Thyroid gland (tissue), 4 donors: ENCODE measurements at places on chromosomes 16 and 17. TPM values are rescaled to one million over a fixed set of nuclear protein-coding genes. Genes with fewer than 3 reads are reported as not detected.

SNF8 gene
- total RNA-seq, result 96.2 TPM

MARF1 gene
- 53.6 TPM for total RNA-seq

NPIPA3 gene
- total RNA-seq, result 1.2 TPM

DNA sequence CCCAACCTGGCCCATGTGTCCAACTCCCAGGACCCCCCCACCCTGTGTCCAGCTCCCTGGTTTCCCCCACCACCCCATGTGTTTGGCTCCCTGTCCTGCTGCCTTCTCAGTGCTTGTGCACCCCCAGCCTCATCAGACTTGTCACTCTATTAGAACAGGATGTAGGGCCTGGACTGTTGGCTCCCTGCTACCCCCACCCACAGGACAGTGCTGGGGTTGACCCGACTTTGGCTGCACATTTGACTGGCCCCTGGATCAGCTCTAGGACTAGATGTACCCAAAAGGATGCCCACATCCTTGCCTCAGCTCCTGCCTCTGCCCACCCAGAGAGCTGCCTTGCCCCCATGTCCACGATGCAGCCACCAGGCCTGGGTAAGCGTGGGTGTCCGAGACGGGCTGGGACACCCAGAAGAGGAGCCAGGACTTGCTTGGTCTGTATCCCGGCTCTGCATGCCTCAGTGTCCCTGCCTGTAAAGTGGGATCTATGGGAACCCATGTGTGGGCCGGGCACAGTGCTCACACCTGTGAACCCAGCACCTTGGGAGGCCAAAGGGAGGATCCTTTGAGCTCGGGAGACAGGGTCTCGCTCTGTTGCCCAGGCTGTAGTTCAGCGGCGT, 1.5 kb upstream of the CCDC57 start:
- no peak for DNase-seq

GRCh38 chr16:86714166-86714565, 135.8 kb downstream of the FOXL1 start:
- no peak for DNase-seq

DNA sequence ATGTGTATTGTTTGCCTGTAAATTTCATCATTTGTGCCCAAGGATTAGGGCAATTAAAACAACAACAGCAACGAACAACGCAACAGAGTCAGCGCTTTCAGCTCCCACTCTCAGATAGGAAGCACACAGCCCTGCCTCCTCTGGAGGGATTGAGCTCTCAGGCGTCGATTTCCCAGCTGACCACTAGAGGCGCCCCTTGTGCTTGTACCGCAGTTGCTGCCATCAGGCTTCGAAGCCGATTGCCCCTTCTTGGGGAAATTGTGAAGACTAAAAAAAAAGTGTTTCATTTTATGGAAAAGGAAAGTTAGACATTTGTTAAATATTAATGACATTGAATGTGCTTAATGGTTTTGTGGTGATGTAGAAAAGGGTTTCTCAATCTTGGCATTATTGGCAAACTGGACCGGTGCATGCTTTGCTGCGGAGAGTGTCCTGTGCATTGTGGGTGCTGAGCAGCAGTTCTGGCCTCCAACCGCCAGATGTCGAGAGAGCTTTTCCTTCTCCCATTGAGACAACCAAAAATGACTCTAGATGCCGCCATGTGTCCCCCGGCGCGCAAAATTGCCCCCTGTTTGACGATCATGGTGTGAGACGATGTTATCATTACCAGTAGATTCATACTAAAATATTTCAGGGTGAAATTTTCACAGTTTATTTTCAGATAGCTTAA, 650.4 kb upstream of the RBFOX1 start:
- DNase-seq, result peak; percentile 51

GRCh38 chr16:55588799-55589198, 22.3 kb downstream of the CAPNS2 start:
- no peak for DNase-seq

DNA sequence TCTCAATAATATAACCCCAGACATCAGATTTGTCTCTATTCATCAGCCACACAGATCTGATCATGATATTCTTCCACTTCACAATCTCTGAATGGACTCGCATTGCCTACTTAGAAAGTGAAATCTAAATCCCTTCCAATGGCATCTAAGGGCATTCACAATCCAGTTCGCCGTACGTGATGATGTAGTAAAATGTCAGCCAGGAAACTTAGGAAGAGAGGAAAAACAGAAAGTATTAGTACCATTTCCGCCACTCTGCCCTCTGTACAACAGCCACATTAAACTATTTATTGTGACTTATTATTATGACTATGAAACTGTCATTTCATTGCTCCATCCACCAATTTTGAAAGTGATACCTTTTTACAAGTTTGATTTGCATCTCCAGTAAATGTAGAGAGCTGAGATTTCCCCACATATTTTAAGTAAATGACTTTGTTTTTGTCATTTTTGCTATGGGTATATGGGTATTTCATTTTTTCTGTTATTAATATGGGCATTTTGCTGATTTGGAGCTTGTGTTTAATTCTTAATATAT, 69.4 kb upstream of the SMIM36 start:
- no peak for DNase-seq

GRCh38 chr16:10576390-10577304, 3.8 kb downstream of the EMP2 start:
- no peak for DNase-seq
